ENCODE measurements at places on chromosomes 11 and 22. TPM values are rescaled to one million over a fixed set of nuclear protein-coding genes. Genes with fewer than 3 reads are reported as not detected.

Gene KIRREL3
- polyA plus RNA-seq = 1.2 TPM

GRCh38 chr11:20762116-20762844 is 92.9 kb downstream of the NELL1 start:
- no peak for DNase-seq

GRCh38 chr11:35145271-35145670 is 6.3 kb downstream of the CD44 start:
- no peak for DNase-seq

- DNase-seq = no peak
Observed at GRCh38 chr11:63811522-63811921, 1.7 kb upstream of the SPINDOC start.

- DNase-seq = no peak
Observed at GRCh38 chr11:44852159-44852747, 98.4 kb downstream of the TP53I11 start.

Gene CLDN25
- polyA plus RNA-seq = 0.20 TPM

Gene SLC5A12
- polyA plus RNA-seq = 0.36 TPM

GRCh38 chr22:30234786-30235470 is 11.6 kb downstream of the LIF start:
- peak; percentile 67 for DNase-seq

Measured in muscle of back (tissue), 13 donors.